Stimulated activated CD8-positive, alpha-beta memory T cell treated with anti-CD3 and anti-CD28 coated beads, Interleukin-4, amount 100 ng/mL, for 4 hours (primary cell): ENCODE measurements at places on chromosomes 4 and X.

DNA sequence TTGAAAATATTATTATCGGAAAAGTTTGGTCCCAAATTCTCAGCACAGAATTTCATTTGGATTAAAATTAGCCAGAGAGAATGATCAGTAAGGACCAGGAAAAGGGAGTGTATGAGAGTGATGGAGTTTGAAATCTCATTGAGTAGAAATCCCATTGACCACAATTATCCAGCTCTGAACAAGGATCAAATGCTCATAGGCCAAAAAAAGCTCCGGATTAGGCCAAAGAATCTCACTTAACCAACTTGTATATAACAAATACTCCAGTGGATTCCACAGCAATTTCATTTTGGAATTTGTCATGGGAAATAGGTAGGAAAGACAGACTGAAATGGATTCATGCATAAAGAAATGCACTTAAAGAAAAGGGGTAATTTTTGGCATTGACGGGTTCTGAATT, 83.9 kb upstream of the SORBS2 start:
- no peak for DNase-seq

DNA sequence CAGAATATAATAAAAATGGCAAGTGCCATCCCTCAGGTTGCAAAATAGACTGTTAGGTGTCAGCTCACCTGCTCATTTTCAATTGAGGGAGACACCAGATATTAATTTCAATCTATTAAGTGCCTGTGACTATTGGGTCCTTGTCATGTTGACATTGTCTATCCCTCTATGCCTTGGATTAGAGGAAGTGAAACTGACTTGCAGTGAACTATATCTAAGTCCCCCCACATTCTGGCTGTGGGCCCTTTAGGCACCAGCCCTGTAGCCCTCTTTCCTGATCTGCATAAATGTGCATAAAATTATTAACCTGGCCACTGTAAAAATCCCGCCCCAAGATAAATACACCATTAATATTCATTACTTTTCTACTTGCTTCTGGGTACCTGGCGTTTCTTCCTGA, 293.0 kb upstream of the CLNK start:
- no peak for DNase-seq

DNA sequence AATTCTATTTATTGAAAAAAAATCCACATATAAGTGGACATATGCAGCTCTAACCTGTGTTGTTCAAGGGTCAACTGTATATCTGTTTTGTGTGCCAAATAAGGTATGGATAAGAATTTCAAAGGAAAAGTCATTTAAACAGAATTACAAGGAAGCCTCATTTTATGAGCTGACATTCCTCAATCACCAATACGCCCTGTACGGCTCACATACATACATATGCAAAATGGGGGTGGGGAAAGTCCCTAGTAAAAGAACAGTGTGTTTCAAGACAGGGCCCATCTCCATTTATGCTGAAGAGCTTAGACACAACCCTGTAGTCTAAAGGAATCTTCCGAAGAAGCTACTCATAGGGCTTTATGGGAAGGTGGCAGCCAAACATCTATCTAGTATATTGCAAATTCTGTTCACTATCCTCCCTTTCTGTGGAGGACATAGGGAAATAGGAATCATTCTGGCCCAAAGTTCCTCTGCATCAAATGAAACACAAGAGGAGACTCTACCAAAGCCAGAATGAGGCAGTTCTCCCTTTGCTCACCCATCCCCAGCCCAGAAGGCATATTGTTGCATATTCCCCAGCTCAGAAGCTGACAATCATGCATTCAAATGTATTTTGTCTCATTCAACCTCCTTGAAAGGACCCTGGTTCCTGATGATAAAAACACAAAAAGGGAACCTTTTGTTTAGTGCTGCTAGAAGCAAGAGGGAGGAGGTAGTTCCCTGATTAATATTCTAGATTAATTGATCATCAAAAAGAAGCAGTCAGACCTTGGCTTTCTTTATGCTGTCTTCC, 13.7 kb upstream of the ZBTB33 start:
- no peak for DNase-seq

- DNase-seq = no peak
Observed at GRCh38 chrX:22758807-22759481, 240.8 kb upstream of the DDX53 start.

- DNase-seq = no peak
Observed at GRCh38 chr4:100208459-100208858, 18.2 kb upstream of the DDIT4L start.

GRCh38 chrX:107712231-107713202, 63.1 kb downstream of the TSC22D3 start:
- DNase-seq = no peak

GRCh38 chrX:133937022-133937421, 48.4 kb downstream of the GPC3 start:
- DNase-seq = no peak

- peak; percentile 66 for DNase-seq
Observed at GRCh38 chrX:43654431-43655150, 1.5 kb upstream of the MAOA start.

DNA sequence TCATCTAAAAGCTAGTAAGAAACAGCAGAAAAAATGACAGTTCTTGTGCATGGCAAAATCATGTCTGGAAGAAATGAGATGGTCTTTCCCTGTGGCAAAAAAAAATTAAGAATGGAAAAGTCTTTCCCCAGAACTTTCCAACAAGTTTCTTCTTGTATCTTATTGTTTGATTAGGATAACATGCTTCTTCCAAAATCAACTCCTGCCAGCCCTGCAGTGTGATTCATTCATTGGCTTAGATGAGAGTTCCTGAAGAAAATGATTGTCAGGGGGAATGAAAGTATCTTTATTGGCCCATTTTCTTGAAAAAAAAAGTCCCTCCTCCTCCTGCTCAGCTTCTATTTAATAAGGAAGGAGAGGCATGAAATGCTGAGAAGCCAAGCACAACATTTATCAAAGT, 407.7 kb downstream of the ARAP2 start:
- DNase-seq = no peak

GRCh38 chr4:48275247-48275646, 5.6 kb upstream of the TEC start:
- no peak for DNase-seq

DNA sequence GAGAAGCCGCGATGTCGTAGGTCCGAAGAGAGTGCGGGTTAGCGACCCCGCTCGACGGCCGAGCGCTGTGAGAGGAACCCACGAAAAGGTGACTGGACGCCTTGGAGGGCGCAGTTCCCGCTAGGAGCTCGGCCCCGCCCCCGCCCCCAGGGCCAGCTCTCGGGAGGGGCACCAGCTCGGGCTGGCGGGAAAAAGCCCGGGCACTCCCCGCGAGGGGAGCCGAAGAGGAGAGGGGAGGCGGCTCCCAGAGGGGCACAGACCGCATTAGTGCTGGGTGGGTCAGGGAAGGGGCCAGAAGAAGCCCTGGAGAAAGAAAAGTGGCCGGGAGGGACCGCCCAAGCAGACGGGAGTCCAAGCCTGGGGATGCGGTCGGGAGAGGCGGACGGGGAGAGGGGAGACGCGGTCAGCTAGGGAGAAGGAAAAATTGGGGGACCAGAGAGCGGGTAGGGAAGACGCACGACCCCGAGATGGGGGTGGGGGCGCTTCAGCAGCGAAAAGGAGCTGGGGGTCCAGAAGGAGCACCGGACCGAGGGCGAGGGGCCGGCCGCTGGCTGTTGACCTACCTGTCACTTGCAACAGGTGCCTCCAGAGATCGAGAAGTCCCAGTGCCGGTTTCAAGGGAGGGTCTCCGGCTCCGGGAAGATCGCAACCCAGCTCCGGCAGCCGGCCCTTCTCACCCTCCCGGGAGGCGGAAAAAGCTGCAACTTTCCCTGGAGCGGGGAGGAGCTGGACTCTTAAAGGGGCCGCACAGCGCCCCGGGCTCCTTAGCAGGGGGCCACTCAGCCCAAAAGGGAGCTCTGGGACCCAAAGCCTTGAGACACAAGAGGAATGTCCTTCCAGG, at the start of gene SYTL4:
TSS of gene SYTL4 (minus strand) at position 681 of the 841 bp plus-strand sequence. CDS start 30,084 bp downstream, outside the sequence.
- no peak for DNase-seq

- no peak for DNase-seq
Observed at GRCh38 chr4:31043382-31044062, 323.4 kb downstream of the PCDH7 start.

GRCh38 chr4:156718226-156718625, 253.4 kb downstream of the PDGFC start:
- no peak for DNase-seq
